Body of pancreas (tissue), 4 donors: ENCODE measurements at places on chromosomes 13 and 19. TPM values are rescaled to one million over a fixed set of nuclear protein-coding genes. Genes with fewer than 3 reads are reported as not detected.

DNA sequence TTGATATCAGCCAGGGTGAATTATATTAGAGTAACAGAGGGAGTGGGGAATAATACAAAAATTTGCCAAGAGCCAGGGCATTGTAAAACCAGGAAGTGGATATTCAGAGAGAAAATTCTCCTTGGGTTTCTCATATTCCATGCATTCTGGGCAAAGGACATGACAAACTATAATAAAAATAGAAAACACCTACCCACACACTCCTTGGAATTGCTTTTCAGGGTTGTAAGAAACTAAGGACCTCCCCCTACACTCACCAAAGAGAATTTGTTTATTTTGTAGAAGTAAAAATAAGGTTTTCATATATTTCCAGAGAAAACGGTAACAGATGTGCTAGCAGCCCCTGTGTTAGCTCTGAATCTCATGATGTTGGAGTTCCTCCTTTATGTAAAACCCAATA is 649.6 kb downstream of the SLITRK1 start:
- H3K36me3 ChIP-seq, result no peaks in the 10 kb centered on the region
- H3K4me1 ChIP-seq, result no peaks in the 10 kb centered on the region
- H3K27ac ChIP-seq, result no peak overlapping the region

The PCDH20 gene
- total RNA-seq, result 0.99 TPM

DNA sequence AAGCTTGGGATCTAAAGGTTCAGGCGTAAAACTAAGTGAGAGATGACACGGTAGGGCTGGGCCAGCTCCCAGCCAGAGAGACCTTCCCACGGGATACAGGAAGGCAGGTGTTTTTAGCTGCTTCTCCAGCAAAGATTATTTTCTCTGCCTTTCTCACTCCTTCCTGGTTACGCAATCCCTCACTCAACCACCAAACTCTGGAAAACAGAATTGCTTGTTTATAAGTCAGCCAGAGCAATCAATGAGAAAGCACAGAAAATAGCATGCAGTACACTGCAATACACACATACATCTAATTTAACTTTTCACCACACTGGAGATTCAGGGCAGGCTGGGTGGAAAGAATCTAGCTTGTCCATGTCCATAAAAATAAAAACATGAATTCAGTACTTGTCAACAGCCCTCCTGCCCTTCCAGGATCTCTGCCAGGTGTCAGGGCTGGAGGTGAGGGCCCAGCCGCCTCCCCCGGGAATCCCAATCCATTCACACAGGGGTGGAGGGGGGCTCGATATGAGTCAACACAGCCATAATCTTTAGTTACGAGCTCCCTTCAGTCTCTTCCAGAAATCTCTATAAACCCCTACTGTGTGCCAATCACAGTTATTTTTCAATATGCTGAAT is 12.2 kb downstream of the RHPN2 start:
- no peaks in the 10 kb centered on the region for H3K36me3 ChIP-seq
- H3K27ac ChIP-seq, result no peak overlapping the region
- H3K27me3 ChIP-seq, result no peaks in the 10 kb centered on the region
- no peak overlapping the region for H3K4me3 ChIP-seq
- DNase-seq, result peak; percentile 30

GRCh38 chr13:49877629-49878218 is 58.4 kb downstream of the SPRYD7 start:
- no peaks in the 10 kb centered on the region for H3K27me3 ChIP-seq
- no peak for DNase-seq
- H3K4me3 ChIP-seq, result no peak overlapping the region
- no peaks in the 10 kb centered on the region for H3K4me1 ChIP-seq
- no peaks in the 10 kb centered on the region for H3K36me3 ChIP-seq
- no peak overlapping the region for H3K27ac ChIP-seq
